ENCODE measurements at places on chromosomes 5 and 9.
A peak's percentile ranks its signal among the peaks of the same experiment; 100 is the strongest.

DNA sequence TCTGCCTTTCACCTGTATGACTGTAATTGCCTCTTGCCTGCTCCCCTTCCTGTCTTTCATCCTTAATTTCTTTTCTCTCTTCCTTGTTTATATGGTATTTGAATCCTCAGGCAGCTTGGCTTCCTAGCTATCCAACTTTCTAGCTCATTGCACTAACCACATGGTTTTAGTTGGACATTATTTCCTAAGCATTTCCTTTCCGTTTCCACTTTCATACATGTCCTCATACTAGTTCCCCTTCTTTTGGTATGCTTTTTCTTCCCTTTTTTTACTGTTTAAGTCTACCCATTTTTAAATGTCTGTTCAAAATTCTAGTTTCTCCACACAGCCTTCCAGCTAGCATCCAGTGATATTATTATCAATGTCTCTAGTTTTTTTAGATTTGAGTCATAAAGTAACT, 6.6 kb downstream of the CWC27 start:
- no peak for DNase-seq

- DNase-seq, result peak; percentile 43
These were observed 42.5 kb downstream of the RALGPS1 start for GRCh38 chr9:126956917-126957686.

DNA sequence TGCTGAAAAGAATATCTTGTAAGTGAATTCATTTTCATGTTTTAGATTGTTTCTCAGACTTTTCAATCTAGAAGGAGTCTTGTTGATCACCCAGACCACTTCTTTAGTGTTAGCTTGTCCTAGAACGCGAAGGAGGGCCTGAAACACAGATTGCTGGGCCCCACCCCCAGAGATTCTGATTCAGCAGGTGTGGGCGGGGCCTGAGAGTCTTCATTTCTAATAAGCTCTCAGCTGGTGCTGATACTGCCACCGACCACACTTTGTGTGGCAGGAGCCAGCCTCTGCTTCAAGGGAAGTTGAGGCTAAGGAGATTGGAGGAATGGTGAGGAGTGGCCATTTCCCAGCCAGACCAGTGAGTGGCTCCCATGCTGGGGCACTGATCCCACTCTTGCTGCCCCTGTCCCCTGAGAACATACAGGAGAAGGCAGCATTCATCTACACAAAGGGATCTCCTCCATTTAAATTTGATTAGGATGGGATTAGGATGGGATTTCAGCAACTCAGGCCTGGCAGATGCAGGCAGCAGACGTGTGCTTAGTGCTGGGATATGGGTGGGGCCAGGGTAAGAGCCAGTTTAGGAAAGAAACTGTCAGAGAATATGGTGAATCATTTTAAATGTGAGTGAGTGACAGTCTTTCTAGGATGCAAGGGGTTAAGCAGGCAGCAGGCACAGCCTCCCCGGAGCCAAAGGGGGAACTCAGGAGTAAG, 35.9 kb downstream of the ZNF618 start:
- DNase-seq, result no peak

- DNase-seq, result no peak
These were observed 1.6 kb downstream of the FER start for GRCh38 chr5:108749128-108749861.

- DNase-seq, result no peak
These were observed 130.2 kb upstream of the ELL2 start for GRCh38 chr5:96091874-96092273.

GRCh38 chr9:31601666-31602065, 782.8 kb upstream of the ACO1 start:
- DNase-seq, result no peak

GRCh38 chr5:119451561-119451960, 736 bp upstream of the HSD17B4 start:
- no peak for DNase-seq

GRCh38 chr5:57902095-57902494, 419.5 kb upstream of the ACTBL2 start:
- DNase-seq, result peak; percentile 30

DNA sequence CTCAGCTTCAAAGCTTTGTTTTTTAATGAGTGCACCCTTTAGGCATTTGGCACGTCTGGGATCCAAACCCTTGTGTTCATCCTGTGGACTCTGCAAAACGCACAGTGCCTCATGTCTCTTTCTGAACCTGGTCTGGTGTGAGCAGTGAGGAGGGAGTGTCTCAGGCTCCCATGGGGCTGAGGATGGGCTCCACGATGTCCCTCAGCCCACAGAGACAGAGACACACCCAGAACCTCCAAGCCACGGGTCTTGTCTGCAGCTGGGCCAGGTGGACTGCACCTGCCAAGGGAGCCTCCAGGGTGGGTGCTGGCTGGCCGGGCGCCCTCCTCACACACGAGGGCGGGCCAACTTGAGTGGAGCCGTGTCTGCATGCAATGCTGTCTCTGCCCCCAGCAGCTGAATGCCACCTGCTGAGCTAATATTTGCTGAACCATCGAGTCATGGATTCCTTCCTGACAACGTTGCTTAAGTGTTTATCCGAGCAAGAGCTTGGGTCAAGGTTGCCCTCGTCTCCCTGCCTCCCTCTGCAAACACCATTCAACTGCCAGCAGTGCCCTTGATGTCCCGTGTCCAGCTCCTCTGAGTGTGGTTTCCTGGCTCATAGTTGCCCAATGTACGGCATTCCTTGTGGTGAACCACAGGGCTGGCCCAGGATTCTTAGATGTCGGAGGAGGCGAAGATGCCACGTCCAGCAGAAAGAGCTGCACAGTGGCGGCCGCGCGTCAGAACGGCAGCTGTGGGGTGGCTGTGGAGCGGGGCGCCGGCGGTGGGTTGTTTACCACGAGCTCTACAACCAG, 31.4 kb upstream of the LPCAT1 start:
- DNase-seq, result peak; percentile 84

GRCh38 chr5:80482578-80482977, 5.3 kb upstream of the FAM151B start:
- no peak for DNase-seq

DNA sequence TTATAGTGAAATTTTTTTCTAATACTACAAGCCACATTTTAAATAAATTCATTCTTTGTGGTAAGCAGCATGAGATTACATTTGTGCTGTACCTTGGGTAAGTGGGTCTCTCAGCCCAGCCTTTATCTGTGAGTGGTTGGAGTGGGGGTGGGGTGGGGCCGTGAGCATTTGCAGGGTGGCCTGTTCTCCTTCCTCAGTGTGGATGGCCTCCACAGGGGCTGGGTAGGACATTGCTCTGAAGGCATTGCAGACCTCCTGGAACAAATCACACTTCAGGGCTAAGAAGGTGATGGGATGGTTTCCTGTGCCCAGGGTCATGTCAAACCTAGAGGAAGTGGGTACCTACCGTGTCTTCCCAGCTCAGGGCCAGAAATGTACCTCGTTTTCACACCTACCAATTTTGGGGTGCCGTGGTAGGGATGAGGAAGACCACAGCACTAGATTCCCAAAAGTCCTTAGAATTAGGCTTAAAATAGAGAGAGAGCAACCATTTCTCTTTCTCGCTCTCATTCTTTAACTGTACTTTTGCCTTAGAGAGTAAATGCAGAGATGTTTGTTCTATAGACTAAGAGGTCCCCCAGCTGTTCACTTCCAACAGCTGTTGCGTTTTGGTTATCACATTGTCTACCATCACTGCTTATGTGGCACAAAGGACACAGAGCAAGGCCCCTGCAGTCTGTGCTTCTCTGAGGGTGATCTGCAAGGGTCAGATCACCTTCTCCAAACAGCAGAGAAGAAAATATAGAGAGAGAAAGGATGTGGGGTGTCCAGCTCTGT, 83.4 kb upstream of the CTSL start:
- DNase-seq, result no peak

GRCh38 chr9:37944266-37944650, 40.3 kb upstream of the SLC25A51 start:
- DNase-seq, result no peak

DNA sequence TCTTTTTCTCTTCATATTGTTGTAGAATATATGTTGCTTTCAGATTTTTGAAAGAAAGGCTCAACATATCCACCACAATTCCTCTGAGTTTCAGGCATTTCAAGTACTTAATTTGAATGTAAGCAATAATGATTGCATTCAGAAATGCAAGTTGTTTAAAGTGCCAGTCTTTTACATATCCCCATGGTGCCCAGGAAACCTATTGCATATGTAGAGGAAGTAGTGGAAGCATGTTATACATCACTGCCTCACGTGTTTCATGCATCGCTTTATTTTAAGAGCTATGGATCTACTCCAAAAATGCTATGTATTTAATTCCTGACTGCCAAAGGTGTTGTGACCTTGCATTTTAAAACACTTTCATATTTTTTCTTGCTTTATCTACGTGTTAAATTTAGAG, 28.1 kb downstream of the CPEB4 start:
- no peak for DNase-seq

GRCh38 chr9:128497824-128498610, 6.5 kb upstream of the GLE1 start:
- no peak for DNase-seq

DNA sequence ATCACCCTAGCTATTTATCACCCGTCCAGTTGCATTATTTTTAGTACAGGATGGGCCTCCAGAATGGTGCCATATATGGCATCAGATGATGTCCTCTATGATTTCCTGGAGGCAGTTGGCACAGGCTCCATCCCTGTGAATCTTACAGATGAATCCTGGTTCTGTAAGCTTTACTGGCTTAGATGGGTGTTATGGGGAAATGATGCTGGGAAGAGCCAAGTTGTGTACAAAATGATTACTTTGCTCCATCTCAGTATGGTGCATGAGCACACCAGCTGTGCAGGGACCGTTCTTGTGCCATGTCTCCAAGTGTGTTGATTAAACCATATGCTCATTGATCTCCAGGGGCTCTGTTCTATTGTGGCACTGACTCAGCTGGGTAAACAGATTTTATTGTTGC, 755.7 kb downstream of the TLR4 start:
- no peak for DNase-seq

GRCh38 chr5:113749334-113749733, 235.8 kb downstream of the YTHDC2 start:
- DNase-seq, result no peak

DNA sequence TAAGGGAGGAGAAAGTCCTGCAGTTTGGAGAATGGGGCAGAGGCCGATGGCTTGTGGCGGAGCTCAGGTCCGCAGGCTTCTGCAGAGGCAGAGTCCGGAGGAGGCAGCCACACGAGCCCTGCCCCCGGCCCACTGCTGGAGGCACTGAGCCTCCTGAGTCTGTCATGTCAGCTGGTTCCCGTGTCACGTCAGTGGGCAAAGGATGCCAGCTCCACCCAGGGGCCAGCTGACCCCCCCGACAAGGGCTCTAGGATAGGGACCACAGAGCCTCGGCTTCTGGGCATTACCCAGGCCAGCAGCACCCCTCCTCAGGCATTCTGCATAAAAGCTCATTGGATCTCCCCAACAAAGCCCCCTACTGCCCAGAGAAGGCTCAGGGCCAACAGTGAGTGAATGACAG, 8.5 kb downstream of the SH3PXD2B start:
- DNase-seq, result no peak

DNA sequence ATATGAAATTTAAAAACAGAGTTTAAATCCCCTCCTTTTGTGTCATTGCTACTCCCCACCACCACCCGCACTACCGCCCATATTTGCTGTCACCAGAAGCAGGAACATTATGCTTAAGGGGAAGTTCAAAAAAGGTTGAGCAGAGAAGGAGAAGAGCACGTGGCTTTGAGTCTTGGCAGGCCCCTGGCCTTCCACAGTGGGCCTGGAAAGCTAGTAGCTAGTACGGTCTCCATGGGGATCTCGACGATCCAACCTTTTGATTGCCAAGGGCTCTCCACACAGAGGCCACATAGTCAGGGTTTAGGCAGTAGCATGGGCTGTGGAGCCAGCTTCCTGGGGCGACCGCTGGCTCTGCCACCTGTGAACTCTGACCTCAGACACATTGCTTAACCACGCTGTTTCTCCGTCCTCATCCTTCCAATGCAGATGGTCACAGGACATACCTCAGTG, 90.1 kb downstream of the GOLPH3 start:
- no peak for DNase-seq

DNA sequence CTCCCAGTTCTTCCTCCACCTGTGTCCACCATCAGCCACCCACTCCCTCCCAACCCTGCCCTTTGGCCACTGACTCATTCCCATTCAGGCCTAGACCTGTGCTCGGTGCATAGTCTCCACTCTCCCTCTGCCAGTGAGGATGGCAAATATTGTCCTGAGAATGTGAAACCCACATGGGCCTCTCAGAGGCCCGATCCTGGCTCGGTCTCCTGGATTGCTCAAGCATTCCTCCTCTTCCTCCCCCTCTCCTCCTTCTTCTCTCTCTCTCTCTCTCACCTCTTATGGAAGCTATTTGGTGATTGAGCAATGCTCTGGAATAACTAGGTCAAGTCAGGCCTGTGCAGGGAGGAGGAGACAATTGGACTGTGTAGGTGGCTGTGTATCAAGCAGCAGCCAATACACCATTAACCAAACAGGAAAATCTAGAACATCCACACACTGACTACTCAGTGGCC, 99.9 kb downstream of the KLF4 start:
- DNase-seq, result peak; percentile 60

DNA sequence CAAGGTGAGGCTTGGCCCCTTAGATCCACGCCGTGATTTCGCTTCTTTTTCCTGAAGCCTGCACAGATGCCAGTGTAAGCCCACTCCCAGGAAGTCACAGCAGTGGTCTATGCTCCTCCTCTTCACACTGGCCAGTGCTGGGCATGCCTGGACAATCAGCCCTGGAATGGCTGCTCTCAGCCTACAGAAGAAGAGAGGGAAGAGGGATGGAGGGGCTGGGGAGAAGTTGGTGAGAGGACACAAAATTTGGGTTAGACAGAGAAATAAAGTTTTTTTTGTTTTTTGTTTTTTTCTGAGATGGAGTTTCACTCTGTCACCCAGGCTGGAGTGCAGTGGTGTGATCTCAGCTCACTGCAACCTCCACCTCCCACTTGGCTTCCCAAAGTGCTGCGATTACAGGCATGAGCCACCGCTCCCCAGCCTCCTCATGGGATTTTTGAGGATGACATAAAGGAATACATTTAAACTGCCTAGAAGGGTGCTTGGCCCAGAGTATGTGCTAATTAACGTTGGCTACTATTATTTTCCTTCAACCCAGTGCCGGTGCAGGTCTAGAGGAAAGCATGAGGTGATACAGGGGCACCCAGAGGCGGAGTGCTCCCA, 830 bp downstream of the S100Z start:
- no peak for DNase-seq

GRCh38 chr5:13704396-13704795, 240.1 kb downstream of the DNAH5 start:
- DNase-seq, result peak; percentile 5

DNA sequence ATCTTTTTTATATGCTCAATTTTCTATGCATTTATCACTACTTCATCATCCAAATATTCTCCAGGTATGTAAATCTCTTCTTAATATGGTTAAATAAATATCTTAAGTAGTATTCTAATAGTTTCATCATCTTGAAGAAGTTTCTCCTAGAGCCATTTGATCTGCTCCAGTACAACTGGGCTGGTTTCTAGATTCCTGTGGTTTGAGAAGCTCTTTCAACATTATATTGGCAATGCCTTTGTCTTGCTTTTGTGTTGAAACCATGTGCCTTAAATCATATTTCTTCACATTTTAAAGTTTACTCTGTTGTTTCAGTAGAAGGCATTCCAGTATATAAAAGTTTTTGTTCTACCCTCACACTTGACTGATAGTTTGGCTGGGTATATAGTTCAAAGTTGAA, 27.6 kb downstream of the MBLAC2 start:
- peak; percentile 10 for DNase-seq
